ENCODE measurements at places on chromosomes 5 and 9.

DNA sequence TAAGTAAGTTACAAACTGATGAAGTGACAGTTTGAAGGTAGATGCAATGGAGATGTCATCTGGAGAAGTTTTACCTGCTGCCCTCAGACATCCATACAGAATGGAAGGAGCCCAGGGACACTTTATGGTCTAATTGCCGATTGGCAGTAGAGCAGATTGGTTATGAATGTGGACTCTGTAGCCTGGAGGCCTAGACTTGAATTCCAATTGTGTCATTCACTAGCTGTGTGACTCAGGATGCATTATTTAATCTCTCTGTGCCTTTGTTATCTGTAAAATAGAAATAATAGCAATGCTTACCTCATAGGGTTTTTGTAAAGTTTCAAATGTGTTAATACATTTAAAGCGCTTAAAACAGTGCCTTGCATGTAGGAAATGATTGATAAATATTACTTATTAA is 5.2 kb upstream of the TCERG1 start:
- no peak for DNase-seq

DNA sequence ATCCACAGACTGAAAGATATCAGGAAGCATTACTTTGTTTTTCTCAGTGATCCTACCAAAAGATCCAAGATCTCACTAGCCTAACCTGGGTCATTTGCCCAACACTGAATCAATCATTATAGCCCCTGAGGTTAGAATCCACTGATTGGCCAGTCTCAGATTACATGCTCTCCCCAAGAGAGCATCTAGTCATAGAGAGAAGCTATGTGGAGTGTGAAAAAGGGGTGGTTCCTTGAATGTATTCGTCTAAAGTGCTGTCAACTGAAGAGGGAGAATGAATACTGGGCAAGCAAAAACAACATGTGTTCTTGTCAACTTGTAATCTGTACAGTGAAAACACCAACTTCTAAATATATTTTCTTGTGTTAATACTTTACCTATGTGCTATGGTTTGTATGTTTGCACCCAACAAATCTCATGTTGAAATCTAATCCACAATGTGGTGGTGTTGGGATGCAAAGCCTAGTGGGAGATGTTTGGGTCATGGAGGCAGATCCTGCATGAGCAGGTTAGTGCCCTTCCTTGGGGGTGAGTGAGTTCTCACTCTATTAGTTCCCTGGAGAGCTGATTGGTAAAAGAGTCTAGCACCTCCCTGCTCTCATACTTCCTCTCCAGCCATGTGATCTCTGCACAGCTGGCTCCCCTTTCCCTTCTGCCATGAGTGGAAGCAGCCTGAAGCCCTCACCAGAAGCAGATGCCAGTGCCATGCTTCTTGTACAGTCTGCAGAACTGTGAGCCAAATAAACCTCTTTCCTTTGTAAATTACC is 60.3 kb upstream of the PJA2 start:
- DNase-seq: no peak

DNA sequence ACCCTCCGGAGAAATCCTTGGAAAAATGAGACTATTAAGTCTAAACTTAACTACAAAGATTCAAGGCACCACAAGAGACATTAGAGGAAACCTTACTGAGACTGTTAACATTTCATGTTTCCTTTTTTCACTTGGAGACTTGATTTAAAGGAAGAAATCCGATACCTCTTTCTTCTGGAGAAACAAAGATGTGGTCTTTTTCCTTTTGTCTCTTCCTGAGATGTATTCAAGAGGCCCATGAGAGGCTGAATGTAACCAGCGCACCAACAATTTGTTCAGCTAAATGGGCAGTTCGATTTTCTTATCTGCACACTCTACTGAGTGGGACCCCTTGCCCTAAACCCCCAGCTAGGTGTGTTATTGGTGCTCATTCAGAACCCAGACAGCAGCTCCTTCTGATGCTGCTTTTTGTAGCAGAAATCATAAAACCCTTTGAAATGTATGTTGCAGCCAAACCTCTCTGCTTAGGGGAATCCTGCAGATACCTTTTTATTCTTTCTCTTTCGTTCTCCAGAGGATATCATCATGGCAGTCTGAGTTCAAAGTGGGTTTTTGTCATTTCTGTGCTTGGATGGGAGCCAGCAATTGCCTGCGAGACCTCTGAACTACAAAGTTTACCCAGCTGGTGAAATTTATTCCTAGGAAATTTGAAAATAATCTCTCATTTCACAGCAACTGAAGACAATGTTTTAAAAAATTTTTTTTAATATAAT is 41.9 kb upstream of the ACTBL2 start:
- DNase-seq: no peak

- DNase-seq: no peak
Measured at GRCh38 chr5:982377-983237, 26.0 kb upstream of the NKD2 start.

DNA sequence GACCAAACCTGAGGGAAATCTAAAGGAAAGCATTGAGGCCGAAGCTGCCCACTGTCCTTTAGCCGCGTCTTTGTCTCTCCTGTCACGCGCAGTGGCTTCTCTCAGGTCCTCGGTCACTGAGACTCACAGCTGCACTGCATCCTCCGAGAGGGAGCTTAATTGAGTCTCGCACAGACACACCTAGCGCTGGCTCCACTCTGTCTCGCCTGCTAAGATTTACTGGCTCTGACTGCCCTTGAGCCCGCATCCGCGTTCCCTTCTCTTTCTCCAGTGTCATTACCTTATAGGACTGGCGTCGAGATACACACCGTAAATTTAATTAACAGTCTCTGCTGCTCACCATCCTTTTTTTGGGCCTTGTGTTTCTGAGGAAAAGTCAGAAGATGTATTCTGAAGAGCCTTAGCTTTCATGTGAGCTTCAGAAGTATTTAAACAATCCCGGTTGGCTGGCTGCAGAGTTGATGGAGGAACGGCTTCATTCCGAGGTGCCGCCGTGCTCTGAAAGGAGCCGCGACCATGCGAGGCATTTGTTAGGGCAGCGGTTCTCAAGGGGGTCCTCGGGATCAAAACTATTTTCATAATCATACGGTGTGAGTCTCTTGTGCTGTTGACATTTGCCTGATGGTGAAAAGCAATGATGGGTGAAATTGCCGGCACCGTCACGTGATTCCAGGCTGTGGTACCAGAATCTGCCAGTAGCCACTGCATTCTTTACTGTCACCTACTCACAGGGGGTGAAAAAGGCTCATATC is 58.3 kb downstream of the GPR107 start:
- DNase-seq: no peak

DNA sequence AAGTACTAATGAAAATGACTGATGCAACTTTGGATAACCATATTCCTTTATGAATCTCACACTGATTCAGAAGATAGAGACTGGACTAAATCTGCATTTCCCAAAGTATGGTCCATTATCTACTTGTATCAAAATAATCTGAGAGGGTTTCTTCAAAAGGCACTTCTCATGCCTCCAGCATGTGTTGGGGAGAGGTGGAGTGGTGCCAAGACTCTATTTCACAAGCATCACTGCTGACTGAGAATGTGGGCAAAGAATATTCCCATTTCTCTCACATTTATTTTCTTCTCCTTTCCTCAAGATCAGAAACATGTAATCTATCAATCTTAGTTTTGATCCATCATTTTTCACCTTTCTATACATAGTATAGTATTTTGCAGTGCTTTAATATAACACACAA is 135.4 kb downstream of the GABRB2 start:
- DNase-seq: no peak

- DNase-seq: no peak
Measured at GRCh38 chr5:112594095-112594850, 143.4 kb upstream of the APC start.

- no peak for DNase-seq
Measured at GRCh38 chr5:152125661-152126205, 201.1 kb upstream of the GLRA1 start.

- no peak for DNase-seq
Measured at GRCh38 chr9:71683598-71684235, 84.6 kb downstream of the CEMIP2 start.

DNA sequence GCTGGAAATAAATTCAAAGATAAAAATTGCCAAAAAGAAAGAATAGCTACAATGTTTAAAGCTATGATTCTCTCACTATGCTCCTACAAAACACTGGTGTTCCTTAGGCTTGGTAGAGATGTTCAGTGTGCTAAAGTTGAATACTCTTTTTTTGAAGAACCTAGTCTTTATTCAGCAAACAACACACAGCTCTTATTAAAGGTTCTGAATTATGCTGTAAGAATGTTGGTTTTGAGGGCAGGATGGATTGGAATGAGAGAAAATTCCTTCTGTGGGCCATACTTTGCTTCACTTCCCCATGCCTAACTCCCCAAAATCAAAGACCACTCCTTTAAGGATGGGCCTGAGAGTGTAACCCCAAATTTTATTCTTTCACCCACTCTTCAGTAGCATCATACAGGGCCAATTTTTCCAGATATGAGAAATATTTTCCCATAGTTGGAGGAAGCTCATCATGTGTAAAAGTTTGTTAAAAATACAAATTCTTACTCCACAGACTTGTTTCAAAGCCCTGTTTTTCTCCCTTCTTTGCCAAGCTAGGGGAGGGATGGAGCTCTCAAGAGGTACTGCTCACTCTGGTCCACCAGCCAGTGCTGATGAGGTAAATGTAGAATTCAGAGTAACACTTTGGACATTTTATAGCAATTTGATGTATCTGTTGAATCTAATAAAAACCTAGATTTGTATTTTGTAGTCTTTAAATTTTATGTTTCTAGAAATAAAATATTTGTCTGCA is 99.3 kb downstream of the GDNF start:
- no peak for DNase-seq

DNA sequence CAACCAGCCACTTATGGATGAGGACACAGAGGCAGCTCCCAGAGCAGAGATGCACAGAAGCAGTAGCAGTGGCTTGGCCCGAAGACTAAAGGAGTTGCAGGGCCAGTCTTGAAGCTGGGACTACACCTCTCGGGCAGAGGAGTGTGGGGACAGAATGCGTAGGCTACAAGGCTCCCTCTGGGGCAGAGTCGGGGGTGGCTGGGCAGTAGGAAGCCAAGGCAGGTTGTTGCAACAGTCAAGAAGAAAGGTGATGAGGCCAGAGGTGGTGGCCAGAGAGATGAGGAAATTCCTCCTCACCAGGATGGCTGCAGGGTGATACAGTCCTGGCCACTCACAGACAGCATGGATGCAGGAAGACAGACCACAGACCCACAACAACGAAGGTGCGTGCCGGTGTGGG is 4.9 kb upstream of the N4BP3 start:
- no peak for DNase-seq

DNA sequence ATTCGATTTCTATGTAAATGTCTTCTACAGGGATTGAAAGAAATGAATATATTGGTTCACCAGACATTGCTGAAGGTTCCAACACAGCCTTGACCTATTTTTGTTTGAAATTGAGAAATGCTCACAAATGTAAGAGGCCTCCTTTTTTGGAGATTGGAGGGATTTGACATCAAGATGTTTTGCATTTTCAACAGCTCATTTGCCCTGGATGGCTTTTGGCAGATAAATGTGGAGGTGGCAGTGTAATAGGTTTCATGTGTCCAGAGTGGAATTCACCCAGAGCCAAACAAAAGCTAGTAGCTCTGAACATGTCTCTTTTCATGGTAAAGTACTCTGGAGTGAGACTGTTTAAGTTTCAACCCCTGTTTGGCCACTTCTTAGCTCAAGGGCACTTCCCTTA is 77.3 kb downstream of the PALM2AKAP2 start:
- DNase-seq: no peak

GRCh38 chr5:61878471-61878870 is 427.5 kb upstream of the KIF2A start:
- DNase-seq: no peak

- DNase-seq: no peak
Measured at GRCh38 chr5:98069876-98070512, 703.5 kb upstream of the RGMB start.

DNA sequence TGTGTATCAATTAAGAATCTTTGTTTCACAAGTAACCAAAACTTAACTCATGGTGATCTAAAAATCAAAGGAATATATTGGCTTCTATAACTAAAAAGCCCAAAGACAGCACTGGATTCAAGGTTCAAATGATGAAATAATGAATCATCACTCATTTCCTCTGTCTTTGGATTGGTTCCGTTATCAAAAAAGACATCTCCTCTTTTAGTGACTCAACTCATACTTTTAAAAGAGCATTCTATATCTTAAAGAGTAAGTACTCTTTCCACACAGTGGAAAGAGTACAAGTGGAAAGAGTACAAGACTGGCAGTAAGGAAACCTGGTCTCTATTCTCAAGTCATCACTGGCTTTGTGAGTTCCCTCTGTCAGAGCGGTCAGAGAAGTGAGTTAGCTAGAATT is 141.4 kb upstream of the NMUR2 start:
- DNase-seq: no peak

GRCh38 chr5:154627698-154628678 is 127.2 kb upstream of the LARP1 start:
- DNase-seq: no peak

DNA sequence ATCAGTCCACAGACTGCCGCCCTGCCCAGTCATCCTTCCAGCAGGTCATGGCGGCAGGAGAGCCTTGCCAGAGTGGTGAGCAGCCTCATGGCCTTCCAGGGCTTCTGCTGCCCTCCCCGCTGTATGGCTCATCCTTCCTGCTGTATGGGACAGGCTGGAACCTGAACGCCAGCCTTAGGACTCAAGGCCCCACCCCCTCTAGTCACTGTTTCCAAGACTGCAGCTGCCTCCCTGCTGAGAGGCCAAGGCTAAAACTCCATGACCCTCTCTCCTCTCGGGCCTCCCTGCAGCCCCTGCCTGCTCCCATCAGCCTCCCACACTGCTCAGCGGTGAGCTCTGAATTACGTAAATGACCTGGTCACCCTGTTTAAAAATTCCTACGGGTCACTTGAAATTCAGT is 227.5 kb downstream of the AGTPBP1 start:
- DNase-seq: no peak

- DNase-seq: no peak
Measured at GRCh38 chr5:81852291-81853029, 101.6 kb upstream of the SSBP2 start.

DNA sequence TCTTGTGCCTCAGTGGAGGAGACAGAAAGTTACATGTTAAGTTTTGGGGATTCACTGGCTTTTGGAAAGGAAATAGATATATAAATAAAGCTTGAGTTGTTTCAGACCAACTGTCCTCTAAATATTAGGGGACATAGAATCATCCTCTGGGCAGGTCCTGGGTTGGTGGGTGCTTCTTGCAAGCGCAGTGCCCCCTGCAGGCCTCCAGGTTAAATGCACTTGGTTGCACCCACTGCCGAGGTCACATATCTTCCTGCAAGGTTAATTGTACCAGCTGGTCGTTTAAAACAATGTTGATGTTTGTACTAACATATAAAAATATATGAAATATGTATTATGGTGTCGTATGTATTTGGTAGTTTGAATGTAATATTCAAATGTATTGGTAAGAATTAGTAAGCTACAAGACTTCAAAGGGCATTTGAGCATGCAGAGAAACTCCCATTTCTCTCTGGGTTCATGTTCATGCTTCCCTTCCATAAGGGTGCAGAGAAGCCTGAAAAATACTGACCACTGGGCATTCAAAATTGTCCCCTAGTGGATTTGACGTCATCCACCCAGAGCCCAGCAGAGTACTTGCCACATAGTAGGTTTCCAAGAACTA is 87.0 kb downstream of the ZNF618 start:
- DNase-seq: no peak
